ENCODE measurements at places on chromosomes 7 and 10.

- no peak for DNase-seq
These were observed 29.5 kb downstream of the EGFR start for GRCh38 chr7:55048221-55048859.

DNA sequence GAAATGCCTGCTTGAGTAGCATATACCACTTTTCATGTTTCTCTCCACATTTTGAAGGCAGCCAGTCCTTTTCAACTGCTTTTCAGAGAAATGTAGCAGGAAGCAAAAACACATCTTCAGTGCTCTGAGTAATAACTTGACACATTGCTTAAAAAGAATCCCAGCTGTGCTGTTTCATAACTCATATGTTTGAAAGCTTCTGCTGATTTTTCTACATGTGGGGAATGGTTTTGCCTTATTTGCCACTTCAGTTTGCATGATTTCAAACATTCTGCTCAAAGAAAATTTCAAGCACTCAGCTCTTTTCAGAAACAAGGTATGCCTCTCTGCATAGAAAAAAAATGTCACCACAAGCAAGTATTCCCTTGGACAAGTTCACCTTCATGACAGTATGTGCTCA is 732.8 kb downstream of the POM121L12 start:
- DNase-seq = no peak

DNA sequence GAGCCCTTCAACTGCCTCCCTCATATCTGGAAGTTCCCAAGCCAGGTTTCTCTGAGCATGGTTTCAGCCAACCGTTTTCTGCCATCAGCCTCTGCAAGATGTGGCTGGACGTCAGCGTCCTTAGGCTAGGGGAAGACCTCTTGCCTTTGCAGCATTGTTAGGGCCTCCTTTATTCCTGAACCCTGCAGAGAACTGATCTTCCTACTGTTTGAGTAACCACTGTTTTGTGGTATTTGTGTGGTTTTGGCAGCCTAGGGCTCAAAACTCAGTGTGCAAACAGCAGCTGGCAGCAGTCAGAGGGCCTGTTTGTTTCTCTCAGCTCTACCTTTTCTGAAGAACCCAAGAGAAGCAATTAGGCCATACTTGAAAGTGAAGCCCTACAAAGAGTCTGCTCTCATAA is 83.4 kb upstream of the SEMA3E start:
- DNase-seq = no peak

- no peak for DNase-seq
These were observed 98.4 kb downstream of the ADARB2 start for GRCh38 chr10:1638889-1639419.

DNA sequence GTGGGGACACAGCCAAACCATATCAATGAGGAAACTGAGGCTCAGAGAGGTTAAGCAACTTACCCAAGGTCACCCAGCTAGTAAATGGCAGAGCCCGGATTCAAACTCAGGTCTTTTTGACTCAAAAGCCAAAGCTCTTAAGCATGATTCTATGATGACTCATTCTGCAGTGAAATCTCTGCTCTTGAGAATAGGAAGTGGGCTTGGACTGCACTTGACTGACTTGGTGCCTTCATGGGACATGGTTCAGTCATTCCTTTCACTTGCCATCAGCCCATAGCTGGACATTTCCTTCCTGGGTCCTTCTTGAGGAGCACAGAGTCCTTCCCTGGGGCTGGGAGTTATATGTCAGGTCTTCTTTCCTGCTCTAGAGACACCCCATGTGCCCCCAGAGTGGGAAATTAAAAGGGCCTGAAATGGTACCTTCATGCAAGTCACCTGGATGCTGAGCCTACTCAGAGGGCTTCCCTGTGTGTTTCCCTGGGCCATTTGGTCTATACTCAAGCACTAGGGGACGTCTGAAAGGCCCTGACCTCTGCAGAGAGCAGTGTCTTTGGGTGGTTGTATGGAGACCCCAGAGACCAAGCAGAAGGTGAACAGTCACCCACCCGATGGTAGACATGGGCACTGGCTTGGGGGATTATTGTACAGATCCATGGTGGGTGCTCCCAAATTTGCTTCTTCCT is 62.4 kb upstream of the SDK1 start:
- DNase-seq = no peak

DNA sequence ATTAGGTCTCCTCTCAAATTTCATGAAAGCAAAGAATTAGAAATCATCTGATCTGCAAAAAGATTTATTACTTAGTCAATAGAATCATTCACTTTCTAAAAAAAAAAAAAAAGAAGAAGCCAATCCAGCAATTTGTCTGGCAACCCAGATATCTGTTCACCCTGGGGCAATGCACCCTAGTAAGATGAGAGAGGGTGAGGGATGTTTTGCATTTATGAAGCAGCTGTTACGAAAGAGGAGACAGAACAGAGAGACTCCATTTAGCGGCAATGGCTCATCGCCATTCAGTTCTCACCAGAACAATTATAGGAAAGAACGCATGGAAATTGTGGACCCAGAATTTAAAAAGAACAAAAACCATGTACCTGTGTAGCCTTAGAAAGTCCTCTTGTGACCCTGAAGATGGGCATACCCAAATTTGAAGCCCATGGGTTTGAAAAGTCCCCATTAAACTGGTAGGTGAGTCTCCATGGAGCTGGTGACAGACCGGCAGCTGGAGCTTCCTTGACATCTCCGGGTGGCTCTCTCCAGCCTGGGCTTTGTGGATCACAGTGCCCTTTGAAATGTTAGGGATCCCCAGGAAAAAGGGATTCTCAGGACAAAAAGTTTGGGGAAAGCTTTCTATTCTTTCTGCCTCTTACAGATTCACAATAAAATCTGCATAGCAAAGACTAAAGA is 45.5 kb upstream of the CCDC3 start:
- no peak for DNase-seq

DNA sequence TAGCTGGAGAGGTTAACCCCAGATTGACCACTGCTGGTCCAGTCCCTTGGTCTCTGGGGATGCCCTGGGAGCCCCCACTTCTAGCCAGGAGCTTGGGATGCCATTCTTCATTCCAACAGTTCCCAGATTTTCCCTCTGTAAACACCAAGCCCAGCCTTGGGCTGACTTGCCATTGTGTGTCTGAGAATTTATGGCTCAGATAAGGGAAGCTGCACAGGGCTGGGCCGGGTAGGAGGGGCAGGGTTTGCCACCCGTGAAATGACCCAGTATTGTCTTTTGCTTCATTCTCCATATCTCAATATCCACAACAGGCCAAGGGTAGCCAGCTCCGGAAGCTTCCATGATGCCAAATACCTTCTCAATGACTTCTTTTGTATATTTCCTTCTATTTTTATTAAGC is 32.1 kb downstream of the AFAP1L2 start:
- no peak for DNase-seq

DNA sequence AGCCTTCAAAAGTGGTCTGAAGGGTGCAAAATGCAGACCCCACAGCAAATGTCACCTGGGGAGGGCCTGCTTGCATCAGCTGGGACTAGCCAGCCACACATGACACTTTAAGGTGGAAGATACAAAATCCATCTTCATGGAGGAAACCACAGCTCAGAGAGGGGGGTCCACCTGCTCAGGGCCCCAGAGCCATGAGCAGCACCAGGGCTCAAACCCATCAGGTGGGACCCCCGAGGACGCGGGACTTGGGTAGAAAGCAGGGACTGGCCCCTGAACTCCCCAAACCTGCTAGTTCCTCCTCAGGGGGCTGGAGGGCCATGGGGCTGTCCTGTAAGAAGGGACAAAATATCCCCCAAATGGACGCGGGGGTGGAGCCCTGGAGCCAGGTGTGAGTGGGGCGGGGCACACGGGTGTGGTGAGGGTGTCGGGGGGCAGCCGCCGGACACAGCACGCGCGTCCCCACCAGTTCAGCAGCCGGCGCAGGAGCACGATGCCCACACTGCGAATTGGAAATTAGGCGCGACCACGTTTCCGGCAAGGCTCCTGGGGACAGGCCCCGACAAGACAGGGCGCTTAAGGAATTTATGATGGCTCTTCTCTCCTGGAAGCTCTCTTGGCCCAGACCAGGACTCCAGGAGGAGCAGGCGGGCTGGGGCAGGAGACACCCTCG is 8.0 kb downstream of the PDGFA start:
- no peak for DNase-seq

DNA sequence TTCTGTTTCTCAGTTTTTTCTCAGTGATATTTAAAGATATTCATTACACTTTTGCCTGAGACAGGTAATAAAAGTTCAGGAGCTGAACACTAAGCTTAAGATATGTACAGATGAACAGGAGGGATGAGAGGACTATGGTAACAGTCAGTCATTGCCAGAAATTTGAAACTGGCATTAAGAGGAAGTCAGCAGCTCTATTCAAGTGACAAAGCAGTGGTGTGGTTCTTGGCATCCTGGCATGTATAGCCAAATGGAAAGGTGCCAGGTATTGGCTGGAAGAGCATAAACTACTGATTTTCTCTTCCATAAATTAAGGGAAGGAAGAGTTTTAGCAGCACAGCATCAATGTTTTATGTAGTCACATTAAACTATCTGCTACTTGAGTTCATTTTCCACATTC is 22.7 kb downstream of the HOXA1 start:
- DNase-seq = no peak

DNA sequence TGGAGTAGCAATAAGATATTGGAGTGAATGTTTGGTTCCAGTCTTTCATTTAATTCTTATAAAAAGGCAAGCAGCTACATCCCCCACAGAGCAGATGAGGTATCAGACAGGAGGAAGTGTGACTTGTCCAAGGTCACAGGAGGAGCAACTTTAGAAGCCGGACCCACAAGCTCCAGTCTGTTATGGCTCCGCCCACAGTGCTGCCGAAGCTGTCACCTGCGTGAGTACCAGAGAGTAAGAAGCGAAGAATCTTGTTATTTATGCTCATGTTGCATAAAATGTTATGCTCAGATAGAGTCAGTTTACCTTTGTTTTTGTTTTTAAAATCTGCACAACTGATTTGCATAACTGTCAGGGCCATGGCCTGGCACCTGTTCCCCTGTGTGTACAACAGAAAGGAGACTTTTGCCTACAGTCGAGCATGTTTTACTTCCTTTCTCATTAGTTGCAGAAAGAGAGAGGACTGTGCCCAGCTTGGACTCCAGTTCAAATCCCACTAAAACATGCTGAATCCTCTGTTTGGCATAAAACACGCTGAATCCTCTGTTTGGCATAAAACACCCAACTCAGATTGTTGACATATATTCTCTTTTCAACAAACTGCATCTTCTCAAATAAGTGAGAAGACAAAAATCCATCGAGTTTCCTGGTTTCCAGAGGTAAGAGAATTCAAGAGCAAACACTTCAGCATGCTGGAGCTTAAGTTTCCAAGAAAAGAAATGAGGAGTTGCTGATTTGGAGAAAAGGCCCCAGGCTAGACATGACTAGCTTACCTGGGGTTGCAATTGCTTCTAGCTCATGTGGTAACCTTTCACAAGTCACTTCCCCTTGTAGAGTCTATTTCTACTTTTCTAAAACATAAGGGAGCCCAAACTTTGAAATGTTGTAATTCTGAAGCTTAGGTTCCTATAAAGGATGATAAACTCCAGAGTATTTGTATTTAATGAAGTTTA is 409.8 kb upstream of the ZMIZ1 start:
- no peak for DNase-seq

- no peak for DNase-seq
These were observed 935.6 kb downstream of the GRID1 start for GRCh38 chr10:85430991-85431390.

- DNase-seq = no peak
These were observed 135.3 kb upstream of the ITGB1 start for GRCh38 chr10:33093362-33093761.

- DNase-seq = no peak
These were observed 1.2 kb downstream of the ZMYND11 start for GRCh38 chr10:136465-136762.

DNA sequence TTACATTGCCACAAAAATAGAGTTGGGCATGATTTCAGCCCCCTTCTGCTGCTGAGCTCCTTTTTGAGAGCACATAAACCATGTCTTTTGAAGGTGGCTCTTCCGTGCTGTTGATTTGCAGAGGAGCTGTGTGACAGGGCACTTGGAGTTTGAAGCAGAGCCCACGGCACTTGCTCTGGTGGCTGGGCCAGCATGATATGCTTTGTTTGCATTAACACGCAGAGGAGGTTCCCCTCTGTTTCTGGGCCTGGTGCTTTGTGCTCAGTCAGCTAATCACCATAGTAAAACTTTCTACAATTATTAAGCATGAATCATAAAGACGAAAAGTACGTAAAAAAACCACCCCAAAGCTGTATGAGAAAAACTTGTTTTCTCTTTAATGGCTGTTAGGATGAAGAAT is 40.1 kb downstream of the RBM33 start:
- no peak for DNase-seq

Measured in GM12892 (cell line).